ENCODE measurements at places on chromosomes 3 and 15.
A peak's percentile ranks its signal among the peaks of the same experiment; 100 is the strongest.

DNA sequence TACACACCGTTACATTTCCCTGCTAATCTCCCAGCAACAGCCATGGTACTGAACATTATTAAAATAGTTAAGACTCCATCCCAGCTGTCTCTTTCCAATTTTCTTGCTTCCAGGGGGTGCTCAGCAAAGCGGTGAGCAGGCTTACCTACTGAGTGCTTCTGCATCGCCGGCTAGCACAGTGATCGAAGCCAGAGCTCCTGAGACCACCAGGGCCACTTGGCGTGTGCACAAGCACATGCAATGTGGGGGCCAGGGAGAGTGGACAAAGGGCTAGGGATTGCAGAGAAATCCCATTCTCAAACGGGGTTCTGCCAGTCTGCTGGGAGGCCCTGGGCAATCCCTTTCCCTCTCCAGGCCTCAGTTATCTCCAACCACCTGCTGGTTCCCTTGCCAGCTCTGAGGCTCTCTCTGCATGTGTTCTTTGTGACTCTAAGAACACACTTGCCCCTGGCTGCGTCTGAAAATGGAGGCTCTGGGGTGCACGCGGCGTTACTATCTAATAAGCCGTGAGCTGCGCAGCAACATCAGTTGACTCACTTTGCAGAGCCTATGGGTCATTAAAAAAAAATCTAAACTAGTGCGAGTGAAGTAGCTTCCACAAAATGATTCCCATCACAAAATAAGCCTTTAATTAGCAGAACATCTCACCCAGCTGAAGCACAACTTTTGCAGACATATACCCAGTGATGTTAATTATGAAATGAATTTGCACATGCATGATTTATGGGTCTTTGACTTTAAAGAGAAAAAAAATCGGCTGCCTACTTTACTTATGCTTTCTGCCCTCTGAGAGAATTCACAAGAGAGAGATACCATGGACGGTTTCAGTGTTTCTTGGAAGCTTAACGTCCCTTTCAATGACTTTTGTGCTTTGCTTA lies 271.5 kb downstream of the TLE3 start:
- DNase-seq = no peak

- no peak for DNase-seq
Observed at GRCh38 chr3:144375088-144375487, 403.5 kb downstream of the DIPK2A start.

- DNase-seq = no peak
Observed at GRCh38 chr3:28949580-28949979, 331.3 kb upstream of the RBMS3 start.

GRCh38 chr15:94509259-94509658 lies 277.9 kb downstream of the MCTP2 start:
- no peak for DNase-seq

GRCh38 chr3:15875016-15875689 lies 77.4 kb upstream of the ANKRD28 start:
- no peak for DNase-seq

GRCh38 chr15:100026041-100026440 lies 292.8 kb upstream of the LYSMD4 start:
- no peak for DNase-seq

GRCh38 chr15:99542828-99543227 lies 23.0 kb upstream of the MEF2A start:
- DNase-seq = no peak

- DNase-seq = no peak
Observed at GRCh38 chr3:114380233-114380651, 86.4 kb downstream of the TIGIT start.

GRCh38 chr3:38397320-38397719 lies 50.7 kb downstream of the XYLB start:
- DNase-seq = peak; percentile 17

DNA sequence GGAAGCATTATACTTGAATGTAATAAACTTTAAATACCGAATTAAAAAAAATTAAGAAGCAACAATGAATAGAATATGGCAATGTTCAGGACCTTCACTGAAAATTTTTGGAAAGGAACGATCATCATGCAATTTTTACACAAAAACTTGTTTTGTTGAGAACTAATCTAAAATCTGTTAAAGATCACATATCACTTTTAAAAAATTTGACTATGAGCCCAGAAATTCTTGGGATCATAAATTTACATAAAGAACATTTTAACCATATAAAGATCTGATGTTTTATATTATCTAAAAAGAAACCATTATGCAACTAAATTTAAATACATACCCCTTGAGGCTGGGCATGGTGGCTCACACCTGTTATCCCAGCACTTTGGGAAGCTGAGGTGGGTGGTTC lies 76.2 kb upstream of the MELTF start:
- no peak for DNase-seq

- no peak for DNase-seq
Observed at GRCh38 chr15:43292375-43293078, 25.8 kb upstream of the TGM5 start.

- no peak for DNase-seq
Observed at GRCh38 chr3:181974198-181974597, 262.5 kb downstream of the SOX2 start.

DNA sequence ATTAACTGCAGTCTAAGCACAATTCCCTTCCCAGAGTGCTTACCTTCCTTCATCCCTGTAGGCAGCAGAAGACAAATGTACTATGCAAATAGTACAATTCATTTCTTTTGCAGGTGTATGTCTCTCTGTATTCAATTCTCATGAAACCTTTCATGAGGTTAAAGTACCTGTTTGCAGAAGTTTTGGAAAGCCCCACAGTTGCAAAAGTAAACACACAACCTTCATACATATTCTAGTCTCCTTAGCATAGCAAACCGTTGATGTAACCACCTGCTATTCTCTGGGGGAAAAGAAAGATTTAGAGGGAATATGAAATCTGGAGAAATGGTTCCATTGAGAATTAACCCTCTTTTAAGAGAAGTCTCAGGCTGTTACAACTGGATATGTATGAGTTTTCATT lies 200.3 kb upstream of the SUCLG2 start:
- DNase-seq = no peak

GRCh38 chr3:11553436-11554235 lies 90.1 kb downstream of the VGLL4 start:
- DNase-seq = no peak

GRCh38 chr3:60752809-60753208 lies 498.4 kb downstream of the FHIT start:
- no peak for DNase-seq

- DNase-seq = no peak
Observed at GRCh38 chr15:66481107-66481856, 16.3 kb downstream of the SNAPC5 start.

- DNase-seq = no peak
Observed at GRCh38 chr15:42796955-42797782, 60.2 kb upstream of the CDAN1 start.

- DNase-seq = no peak
Observed at GRCh38 chr15:36401586-36401966, 177.8 kb upstream of the CDIN1 start.

- peak; percentile 60 for DNase-seq
Observed at GRCh38 chr15:70584838-70585706, 178.3 kb downstream of the UACA start.

- DNase-seq = no peak
Observed at GRCh38 chr3:20160230-20160629, 25.8 kb downstream of the SGO1 start.

DNA sequence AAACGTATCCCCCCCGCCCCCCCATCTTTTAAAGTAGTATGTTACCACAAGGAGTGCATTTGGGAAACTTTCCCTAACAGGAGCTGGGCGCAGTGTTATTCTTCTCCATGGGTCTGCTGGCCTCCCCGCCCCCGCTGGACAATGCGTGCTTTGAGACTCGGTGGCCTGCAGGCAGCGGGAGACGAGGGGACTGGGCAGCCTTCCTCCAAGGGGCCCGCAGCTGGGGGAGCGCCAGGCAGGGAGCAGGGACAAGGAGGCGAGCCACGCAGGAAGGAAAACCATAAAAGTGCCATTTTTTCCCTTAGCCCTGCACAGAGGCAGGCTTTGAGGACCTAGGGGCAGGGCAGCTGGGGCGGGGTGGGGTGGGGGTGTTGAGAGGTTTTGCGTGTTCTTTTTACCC lies 14.1 kb downstream of the SOX2 start:
- DNase-seq = no peak

DNA sequence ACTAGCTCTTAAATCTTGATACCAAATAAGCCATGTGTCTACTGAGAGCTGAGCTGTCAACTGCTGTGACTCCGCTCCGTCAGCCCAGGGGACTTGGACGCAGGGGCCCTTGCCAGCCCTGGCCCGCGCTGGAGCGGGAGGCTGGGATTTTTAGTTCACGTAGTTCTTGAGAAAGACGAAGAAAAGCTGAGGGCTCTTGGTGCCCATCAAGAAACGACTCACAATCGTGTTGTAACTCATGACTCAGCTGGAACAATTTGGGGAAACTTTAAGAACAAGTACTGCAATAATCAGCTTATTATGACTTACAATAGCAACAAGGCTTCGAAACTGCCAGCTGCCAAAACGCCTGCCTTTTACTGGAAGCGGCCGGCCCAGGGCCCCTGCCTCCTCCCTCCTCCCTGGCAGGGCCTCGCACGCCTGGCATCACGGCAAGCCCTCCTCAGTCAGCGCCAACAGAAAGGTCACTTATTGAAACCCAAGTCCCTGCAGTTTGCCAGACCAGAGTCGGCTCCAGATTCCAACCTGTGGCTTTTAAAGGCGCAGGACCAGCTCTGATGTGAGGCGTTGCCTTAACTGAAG lies 60.3 kb downstream of the RGMA start:
- peak; percentile 38 for DNase-seq

GRCh38 chr3:62027241-62027640 lies 346.1 kb downstream of the FEZF2 start:
- DNase-seq = no peak

GRCh38 chr3:51982352-51982837 lies 940 bp upstream of the ACY1 start:
- DNase-seq = peak; percentile 53

GRCh38 chr3:126895178-126896066 lies 87.5 kb upstream of the PLXNA1 start:
- no peak for DNase-seq

DNA sequence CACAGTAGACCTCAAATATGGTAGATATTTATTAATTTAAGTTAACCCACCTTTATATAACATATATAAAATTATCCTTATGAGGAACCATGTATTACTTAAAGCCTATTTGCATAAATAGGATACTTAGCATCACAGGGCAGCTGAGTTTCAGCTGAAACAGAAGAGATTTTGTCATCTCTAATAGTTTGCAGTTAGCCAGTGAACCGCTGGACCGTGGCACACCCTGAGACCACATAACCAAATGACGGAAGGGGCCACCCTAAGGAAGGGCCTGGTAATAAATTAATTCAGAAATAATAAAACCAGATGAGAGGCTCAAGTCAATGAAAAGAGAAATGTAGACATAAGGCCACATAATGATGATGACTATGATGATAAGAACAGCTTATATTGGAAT lies 107.7 kb downstream of the MYO5A start:
- DNase-seq = no peak

DNA sequence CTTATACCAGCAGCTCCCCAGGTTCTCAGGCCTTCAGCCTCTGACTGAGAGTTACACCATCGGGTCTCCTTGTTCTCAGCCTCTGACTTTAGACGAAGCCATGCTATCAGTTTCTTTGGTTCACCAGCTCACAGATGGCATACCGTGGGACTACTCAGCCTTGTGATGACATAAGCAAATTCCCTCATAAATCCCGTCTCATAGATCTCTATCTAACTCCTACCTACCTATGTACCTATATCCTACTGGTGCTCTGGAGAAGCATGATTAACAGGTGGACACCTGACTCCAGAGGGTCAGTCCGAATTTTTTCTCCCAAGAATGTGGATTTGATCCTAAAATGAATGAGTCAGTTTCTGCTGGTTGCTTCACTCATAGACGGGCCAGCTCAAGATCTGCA lies 59.1 kb upstream of the CDV3 start:
- DNase-seq = no peak

DNA sequence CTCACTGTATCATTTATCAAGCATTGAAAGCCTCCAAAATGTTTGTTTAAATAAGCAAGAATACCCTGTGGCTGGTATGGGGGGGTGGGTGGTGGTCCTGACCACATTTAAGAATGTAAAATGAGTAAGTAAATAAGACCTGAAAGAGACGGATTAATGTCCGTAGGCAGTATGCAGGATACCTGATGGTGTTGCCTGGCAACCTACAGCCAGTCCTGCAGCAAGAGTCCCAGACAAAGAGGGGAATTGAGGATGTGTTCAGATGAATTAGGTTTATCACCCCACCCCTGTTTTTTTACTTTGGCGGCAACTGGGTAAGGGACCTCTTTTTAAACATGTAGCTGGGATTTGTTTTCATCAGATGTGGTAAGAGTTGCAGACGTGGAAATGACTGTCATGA lies 99.8 kb upstream of the BFSP2 start:
- no peak for DNase-seq

- no peak for DNase-seq
Observed at GRCh38 chr3:23036728-23037127, 166.4 kb upstream of the UBE2E2 start.

DNA sequence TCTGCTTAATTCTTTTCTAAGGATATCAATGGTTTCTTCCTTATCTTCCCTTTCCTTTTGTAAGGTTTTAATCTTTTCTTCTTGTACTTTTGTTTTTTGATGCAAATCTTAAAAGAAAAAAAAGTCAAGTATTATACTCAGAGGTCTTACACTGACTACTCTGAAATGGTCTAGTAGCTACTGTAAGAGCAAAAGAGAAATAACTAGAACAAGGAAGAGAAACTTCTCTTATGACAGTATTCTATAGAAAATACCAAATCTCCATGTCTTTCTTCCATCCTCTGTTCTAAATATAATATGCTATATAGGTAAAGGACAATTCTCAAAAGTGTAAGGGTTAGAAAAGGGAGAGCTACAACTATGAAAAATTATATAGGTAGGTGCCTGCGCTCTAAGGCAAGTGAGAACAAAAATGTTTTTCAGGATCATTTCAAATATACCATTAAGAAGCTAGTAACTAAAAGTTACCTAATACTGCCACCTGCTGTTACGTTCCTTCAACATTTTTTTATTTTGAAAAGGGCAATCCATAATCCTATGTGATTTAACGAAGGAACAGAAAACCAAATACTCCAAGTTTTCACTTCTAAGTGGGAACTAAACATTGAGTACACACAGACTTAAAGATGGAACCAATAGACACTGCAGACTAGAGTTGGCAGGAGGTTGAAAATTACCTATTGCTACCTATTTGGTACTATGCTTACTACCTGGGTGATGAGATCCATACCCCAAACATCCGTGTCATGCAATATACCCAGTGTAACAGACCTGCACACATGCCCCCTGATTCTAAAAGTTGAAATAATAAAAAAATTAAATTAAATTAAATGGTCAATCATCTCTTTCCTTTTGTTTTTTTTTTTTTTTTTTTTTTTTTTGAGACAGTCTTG lies 36.7 kb downstream of the CIP2A start:
- DNase-seq = no peak

DNA sequence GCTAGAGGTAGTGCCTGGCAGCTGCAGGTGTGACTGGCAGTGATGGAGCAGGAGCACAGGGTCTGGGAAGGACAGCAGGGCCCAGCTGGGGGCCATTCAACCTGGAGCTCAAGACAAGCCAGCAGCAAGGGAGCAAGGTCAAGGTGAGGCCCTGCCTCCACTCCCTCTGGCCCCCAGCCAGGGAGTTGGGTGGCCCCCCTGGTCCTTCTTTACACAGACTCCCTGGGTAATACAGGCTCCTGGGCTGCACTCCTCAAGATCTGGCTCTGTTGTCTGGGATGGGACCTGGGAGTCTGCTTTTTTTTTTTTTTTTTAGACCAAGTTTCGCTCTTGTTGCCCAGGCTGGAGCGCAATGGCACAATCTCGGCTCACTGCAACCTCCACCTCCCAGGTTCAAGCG lies 14.5 kb downstream of the GNAI2 start:
- no peak for DNase-seq
